GM12891 (cell line): ENCODE measurements at places on chromosomes 12 and 14.

DNA sequence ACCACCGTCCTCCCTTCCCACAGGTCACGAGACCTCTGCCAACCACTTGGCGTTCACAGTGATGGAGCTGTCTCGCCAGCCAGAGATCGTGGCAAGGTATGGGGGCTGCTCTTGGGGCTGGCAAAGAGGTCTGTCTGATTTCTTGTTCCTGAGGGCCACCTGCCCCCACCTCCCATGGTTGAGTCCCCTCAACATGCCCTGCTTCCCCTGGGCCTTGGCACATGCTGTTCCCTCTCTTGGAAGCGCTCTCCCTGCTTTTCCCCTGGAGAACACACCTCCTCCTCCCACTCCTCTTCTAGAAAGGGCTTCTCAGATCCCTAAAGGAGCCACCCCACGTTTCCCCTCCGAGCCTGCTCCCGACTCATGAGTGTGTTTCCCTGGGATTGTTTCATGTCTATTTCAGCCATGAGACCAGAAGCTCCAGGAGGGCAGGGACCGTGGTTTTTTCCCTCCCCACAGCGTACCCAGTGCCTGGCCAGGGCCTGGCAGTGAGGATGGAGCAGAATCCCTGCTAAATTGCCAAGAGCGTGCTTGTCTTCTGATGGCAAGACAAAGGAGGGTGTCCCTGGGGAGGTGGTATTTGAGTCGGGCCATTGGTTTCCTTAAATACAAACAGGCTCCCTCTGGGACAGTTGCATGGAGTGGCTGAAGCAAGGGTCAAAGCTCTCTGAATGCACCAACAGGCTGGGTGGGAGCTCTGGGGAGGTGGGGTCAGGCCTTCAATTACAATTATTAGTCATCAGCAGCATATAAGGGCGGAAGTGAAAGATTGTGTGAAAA is 34.1 kb downstream of the CYP46A1 start:
- DNase-seq, result peak; percentile 62

- DNase-seq, result no peak
Observed at GRCh38 chr12:1797011-1797901, 23.1 kb upstream of the LRTM2 start.

- peak; percentile 90 for DNase-seq
Observed at GRCh38 chr14:104976198-104977007, 1.8 kb downstream of the AHNAK2 start.

GRCh38 chr14:39417014-39417413 is 15.2 kb downstream of the FBXO33 start:
- no peak for DNase-seq

DNA sequence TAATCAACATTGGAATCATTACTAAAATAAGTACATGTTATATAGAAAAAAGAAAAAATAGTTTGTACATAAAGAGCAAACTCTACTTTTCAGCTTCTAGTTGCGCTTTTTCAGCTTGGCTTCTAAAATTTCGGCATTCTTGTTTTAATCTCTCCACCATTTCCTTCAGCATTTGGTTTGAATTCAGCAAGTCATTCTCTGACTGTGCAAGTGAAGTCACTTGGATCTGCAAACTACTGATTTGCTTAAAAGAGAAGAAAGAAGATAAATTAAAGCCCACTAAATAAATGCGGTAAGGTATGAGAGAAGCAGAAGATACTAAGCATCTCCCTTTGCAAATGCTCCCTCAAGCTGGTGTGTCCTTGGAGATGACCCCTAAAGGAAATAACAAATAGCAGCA is 126.3 kb downstream of the CEP83 start:
- DNase-seq, result no peak

DNA sequence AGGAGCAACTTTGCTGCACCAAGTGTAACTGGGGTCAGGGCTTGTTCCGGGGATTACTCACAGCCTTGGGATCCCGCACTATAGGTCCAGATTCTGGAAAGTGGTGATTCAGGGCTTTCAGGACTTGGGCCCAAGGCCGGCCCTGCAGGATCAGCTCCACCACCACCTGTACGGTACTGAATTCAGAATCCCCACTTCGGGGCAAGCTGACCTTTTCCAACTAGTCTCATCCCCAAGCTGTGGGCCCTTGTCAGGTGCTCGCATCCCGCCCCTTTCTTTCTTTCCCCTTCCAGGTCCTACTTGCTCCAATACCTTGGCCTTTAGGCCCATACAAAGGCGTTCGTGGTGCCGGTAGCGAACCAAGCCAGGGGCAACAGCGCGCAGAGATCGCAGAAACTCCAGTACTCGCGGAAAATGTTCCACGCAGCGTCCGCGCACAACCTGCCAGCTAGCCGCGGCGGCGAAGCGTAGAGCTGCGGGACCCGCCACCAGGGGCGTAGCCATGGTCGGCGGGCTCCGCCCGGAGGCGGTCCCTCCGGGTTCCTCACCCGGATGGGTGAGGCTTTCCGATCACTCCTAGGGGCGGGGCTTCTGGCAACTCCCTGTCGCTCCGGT is 487 bp downstream of the TINF2 start:
- DNase-seq, result peak; percentile 95

GRCh38 chr14:102507857-102508312 is 1.7 kb downstream of the ANKRD9 start:
- DNase-seq, result no peak

DNA sequence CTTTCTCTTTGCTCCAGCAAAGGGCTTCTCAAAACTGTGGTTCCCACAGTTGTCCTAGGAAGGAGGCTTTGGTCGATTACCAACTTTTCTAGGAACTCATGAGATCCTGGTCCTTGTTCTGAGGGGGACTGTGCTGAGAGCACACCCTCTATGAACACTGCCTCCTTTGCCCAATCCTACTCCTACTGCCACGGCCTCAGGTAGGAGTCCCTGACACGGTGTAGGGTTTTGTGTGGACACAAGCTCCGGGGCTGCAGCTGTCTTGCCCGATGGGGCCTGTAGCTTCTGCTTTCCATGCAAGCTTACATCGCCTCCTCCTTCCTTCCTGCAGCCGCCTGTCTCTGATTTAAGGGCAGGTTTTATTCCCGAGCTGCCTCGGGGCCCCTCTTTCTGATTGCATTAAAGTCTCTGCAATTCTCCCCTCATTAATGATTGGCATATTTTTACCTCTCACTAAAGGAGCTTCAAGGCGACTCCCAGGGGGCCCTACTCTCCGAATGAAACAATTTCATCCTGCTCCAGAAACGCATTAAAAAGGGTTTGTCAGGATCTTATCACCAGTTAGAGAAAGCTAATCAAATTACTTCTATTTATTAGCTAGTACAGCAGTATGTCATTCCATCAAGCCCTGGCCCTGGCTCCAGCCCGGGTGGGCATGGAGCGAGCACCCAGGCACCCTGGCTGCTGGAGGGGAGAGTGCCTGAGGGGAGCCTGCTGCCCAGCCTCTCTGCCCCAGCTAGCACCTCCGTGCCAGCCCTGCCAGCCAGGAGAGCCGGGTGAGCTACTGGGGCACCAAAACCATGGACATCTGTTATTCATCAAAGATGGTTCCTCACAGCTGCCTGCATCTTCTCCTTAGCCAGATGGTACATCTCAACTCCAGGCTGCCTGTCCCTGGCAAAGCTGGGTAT is 38.0 kb upstream of the ESRRB start:
- no peak for DNase-seq

- no peak for DNase-seq
Observed at GRCh38 chr12:121533394-121534090, 47.3 kb downstream of the KDM2B start.

GRCh38 chr14:36315159-36315853 is 5.1 kb downstream of the MBIP start:
- DNase-seq, result peak; percentile 0

GRCh38 chr12:5783289-5783920 is 161.7 kb downstream of the ANO2 start:
- DNase-seq, result no peak

DNA sequence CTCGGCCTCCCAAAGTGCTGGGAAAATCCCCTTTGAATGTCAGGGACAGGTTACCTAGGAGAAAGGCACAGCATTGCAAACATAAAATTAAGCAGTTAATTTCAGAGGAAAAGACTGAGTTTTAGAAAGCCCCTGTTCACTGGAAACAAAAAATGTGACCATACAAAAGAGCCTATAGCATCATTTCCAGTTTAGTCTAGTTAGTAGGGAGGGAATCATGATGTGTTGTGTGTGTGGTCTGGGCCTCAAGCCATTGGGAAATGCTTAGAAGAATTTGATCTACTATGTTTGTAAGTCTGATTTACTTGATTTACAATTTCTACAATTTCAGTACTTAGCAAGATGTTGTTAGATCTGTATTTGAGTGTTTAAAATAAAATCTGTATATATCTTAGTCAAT is 47.1 kb upstream of the RERG start:
- DNase-seq, result no peak

- DNase-seq, result no peak
Observed at GRCh38 chr12:119990382-119990874, 1.4 kb downstream of the BICDL1 start.

DNA sequence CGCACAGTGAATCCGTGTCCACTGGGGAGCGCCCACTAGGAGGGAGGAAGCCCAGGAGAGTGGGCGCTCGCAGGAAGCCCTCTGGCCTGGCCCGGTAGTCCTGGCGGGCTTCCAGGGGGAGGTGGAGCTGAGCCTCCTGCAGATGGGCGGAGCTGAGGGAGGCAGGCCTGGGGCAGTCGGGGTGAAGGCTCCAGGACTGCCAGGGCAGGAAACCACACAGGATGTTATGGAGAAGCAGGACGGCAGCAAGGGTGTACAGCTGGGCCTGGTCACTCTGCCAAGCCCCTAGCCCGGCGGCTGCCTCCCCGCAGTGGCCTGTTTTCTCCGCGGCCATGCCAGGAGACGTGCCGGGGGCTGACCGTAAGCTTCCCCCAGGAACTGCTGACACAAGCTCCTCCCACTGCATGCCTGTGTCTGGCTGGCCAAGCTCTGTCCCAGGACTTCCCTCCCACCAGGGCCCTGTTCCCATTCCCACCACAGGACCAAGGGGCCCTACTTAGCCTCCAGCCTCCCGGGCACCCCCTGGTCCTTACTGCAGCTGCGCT is 143.4 kb upstream of the C14orf180 start:
- no peak for DNase-seq
